ENCODE measurements at places on chromosomes 3 and 15.

- DNase-seq = no peak
Observed at GRCh38 chr3:136703429-136703828, 48.7 kb downstream of the STAG1 start.

DNA sequence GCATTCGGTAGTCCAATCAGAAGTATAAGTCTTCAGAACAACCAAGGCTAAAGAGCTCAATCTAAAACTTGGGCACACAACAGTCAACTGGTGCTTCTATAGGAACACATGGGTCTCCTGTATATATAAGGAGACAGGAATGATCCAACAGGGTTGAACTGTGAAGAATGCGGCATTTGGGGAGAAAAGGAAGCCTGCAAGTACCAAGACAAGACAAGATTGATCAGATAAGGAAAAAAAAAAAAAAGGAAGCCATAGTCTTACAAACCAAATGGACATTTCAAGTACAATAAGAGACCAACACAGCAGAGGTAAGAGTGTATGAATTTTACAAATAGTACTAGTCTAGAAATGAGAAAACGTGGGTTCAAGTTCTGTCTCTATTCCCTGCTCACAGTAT, 6.5 kb downstream of the CPEB1 start:
- DNase-seq = no peak

- peak; percentile 48 for DNase-seq
Observed at GRCh38 chr3:9902372-9903237, at the start of gene IL17RE. TSS of gene IL17RE (plus strand) at chr3:9902848. CDS start at chr3:9902933, 85 bp downstream.

DNA sequence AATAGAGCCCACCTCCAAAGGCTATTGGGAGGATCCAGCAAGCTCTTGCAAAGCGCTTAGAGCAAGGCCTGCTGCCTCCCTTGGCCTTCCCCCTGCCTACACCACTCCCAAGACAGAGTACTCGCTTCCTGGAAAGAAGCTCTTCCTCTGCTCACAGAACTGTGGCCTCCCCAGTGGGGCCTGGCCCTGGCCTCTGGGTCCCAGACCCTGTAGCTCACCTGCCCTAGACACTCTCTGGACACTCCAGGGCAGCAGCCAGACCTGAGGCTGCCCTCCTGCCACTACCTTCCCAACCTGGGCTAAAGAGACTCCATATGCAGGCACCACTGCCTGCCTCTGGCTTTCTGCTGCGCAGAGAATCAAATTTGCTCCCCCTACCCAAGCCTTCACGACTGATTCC, 49.9 kb downstream of the GRIP2 start:
- no peak for DNase-seq

DNA sequence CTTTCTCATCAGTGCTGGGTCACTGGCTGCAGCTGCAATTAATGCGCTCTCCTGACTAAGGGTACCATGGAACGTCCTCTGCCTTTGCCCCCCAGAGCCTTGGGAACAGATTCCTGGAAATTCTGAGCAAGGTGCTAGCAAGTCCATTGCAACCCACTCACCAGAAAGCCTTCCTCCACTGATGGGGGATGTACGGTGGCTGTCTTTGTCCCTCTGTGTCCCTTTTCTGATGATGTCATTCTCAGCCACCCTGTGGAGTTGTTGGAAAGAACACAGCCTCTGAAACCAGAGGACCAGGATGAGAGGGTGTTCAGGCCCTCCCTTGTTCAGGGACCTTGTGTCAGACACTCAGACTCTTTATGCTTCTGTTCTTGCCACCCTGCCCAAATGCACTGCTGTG, 38.1 kb upstream of the ZBTB38 start:
- DNase-seq = no peak

- no peak for DNase-seq
Observed at GRCh38 chr3:147377412-147378367, 28.7 kb downstream of the ZIC4 start.

DNA sequence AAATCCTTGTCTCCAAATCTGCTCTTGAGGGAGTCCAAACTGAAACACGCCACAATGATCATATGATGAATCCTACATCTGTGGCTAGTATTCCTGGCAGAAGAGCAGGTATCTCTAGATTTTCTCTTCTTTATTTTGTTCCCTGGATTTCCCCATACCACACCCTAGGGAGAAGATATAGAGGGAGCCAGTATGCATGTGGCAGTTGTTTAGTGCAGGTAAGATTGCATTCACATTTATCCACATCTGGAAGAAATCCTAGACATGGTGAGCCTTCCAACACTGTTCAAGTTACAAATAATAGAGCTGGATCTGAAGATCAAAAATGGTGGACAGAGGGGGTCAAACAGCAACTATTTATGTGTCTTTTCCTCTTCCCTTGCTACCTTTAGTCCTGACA, 316.7 kb downstream of the ZNF385D start:
- DNase-seq = no peak

DNA sequence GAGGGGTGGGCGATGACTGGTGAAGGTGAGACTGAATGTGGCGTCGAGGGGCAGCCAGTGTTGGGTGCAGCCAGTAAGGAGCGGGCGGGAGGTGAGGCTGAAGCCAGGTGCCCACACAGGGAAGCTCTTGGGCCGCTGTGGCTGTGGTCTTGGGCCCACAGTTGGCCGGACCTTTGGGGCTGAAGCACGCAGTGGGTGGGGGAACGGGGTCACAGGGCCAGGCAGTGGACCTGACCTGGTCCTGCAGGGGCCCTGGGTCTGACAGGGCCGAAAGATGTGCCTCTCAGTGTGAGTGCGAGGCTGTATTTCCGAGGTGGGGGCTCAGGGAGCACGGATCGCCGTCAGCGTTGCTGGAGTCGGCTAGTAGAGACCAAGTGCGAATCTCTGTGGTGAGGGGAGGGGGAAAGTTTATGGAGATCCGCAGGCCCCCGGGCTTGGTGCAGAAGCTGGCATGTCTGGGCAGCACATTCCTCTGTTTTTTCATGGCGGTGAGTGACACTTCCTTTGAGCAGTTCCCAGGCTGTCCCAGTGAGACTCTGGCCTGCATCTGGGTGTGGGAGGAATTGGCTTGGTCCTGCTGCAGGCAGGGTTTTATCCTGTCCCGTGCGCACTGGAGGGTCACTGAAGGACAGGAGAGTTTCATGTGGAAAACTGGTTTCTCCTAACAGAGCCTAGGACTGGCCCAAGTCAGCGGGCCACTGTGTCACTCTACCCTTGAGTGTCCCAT, 100.8 kb downstream of the TMEM266 start:
- no peak for DNase-seq

DNA sequence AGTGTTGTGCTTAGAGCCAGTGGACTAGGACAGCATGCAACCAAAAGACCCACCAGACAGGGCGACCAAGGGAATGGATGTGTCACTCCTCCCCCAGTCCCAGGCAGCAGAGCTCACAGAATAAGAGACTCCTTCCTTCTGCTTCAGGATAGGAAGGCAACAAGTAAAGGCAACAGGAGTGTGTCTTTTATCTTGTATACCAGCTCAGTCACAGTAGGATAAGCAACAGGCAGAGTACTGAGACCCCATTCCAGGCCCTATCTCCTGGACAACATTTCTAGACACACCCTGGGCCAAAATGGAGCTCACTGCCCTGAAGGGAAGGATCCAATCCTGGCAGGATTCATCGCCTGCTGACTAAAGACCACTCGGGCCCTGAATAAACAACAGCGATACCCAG, 25.0 kb downstream of the PDCD10 start:
- no peak for DNase-seq

- DNase-seq = no peak
Observed at GRCh38 chr3:37944391-37944842, 46.2 kb upstream of the VILL start.

- DNase-seq = no peak
Observed at GRCh38 chr3:48280881-48281280, 40.0 kb downstream of the ZNF589 start.

DNA sequence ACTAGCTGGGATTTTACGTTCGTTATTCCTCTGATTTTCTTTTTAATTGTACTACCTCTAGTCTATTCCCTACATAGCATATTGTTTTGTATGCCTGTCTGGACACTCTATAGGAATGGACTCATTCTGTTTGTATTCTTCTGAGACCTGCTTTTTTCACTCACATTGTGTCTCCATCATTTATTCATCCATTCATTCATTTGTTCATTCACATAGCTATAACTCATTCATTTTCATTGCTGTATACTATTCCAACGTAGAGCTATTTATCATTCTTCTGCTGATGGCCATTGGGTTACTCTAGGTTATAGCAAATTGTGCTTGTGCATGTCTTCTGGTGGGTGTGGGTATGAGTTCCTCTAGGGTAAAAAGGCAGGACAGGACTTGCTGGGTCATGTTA, 74.0 kb upstream of the SLC6A6 start:
- no peak for DNase-seq

DNA sequence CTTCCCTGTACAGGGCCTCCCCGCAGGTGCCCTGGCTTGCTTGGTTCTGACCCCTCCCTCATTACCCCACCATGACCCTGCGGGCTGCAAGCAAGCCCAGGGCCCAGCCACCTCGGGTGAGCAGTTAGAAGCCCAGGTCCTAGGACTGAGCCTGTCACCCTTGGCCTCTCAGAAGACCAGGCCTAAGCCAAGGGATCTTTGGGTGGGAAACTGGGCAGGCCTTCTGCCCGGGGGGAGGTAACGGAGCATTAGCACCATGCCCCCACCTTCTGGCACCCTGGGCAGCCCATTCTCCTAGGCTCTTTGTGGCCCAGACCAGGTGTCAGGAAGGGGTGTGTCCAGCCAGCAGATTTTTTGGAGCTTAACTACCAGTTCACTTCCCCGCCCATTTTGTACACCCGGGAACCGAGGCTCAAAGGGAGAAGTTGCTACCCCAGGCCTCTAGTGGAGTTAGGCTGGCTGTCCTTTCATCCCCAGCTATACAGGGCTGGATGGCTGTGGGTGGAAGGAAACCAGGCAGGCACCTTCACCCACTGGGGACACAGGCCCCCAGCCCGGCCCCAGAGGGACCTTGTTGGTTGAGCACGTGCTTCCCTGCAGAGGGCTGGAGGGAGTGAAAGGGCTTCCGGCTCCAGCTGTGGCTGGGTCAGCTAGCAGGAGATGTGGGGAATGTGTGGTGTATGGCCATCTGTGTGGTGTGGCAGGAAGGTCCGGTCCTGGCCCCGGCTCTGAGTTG, 1.4 kb downstream of the CSK start:
- DNase-seq = no peak

DNA sequence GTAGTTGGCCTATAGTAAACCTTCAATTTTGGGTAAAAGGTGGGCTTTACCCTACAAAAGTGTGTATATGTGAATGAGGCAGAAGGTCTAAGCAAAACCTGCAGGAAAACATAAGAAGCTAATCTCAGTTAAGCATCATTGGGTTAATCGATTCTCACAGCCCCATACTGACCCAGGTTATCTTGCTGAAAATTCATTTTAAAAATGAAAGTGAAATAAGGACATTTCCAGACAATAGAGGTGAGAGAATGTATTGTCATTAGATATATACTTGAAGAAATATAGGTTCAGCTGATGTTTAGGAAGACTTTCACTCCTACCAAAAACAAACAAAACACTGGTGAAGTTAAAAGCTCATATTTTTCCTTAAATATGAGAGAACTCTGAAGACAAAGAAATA, 85.6 kb downstream of the MCF2L2 start:
- DNase-seq = no peak

GRCh38 chr3:108830991-108831614, 8.5 kb downstream of the TRAT1 start:
- DNase-seq = no peak

- DNase-seq = no peak
Observed at GRCh38 chr3:159008401-159008800, 206.5 kb downstream of the MFSD1 start.

- no peak for DNase-seq
Observed at GRCh38 chr15:62900071-62900802, 142.3 kb upstream of the TPM1 start.

DNA sequence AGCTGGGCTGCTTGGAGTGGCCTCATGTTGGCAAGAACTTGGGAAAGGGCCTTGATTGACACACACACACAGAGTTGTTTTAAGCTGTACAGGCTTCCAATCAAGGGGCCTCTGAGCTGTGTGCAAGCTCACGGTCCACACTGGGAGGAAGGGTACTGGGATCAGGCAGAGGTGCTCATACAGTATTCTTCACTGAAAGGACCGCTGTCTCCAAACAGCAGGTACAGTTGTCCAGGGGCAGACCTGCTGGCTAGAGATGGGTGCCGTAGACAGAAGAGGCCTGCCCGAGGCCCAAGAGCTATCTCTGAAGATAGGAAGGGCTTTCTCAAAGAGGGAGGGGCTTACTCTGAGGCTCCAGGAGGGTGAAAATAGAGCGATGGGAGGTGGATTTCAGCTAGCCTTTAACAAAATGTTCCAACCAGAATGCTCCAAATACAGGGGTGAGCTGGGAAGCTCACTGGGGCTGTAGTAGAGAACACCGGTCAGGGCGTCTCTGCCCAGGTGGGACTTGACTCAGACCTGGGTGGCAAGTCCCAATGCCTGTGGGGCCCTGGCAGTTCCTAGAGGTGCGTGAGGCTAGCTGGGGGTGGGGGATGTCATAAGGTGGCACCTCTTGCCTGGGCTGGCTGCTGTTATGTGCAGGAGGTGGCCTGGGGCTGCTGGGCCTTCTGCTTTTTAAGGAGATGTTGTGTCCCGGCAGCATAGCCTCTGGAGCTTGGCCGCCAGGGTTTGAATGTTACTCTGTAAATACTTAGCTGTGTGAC, 42.7 kb downstream of the RASGRF1 start:
- no peak for DNase-seq

GRCh38 chr3:188200481-188200880, 46.5 kb downstream of the LPP start:
- no peak for DNase-seq

GRCh38 chr3:75192146-75192616, 471.9 kb upstream of the FRG2C start:
- no peak for DNase-seq

GRCh38 chr3:101009386-101009785, 16.2 kb upstream of the ABI3BP start:
- DNase-seq = no peak

DNA sequence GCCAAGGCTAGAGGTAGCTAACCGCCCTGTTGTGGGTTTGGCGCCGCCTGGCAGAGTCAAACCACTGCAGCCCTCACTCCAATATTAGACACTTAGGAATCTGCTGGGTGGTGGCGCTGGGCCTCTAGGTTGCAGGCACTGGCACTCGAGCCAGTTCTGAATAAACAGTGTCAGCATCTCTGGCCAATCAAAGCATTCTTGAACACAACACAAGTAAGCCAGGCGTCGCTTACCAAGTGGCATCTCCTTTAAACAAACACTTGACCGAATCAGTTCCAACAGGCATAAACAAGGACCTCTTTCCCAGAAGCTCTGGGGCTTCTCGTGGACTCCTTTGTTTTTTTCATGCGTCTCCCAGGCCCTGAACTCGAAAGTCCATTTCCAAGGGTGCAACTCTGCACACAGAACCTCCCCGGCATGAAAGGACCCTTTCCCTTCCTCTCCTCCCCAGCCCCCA, 82.3 kb downstream of the LRIG1 start:
- DNase-seq = no peak

- DNase-seq = no peak
Observed at GRCh38 chr3:27877061-27878013, 155.2 kb upstream of the EOMES start.

DNA sequence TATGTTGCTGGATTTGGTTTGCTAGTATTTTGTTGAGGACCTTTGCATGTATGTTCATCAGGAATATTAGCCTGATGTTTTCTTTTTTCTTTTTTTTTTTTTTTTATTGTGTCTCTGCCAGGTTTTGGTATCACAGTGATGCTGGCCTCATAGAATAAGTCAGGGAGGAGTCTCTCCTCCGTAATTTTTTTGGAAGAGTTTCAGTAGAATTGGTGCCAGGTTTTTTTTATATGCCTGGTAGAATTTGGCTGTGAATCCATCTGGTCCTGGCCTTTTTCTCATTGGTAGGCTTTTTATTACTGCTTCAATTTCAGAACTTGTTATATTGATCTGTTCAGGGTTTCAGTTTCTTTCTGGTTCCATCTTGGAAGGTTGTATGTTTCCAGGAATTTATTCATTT, 165.8 kb downstream of the VPS8 start:
- DNase-seq = no peak

- peak; percentile 34 for DNase-seq
Observed at GRCh38 chr3:128307029-128307633, 153.8 kb downstream of the EEFSEC start.
